Natural killer cell (primary cell): ENCODE measurements at places on chromosomes 12 and 14. TPM values are rescaled to one million over a fixed set of nuclear protein-coding genes. Genes with fewer than 3 reads are reported as not detected.

DNA sequence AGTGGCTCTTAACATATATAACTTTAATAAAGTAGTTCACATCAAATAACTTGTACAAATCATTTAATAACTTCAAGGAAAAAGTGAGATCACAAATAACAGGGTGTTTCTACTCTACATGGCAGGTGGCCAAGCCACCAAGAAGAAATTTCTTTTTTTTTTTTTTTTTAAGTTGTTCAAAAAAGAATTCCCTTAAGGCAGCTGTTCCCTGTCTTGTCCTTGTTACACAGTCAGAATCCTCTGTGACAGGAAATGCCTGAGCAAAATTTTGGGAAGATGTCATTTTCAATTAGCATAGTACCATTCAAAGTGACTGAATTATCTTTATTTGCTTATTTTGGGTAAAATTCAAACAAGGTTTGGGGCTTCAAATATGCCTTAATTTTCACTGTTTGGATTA lies 79.4 kb downstream of the LIN7A start:
- no peak for DNase-seq
- H3K4me3 ChIP-seq, result no peak overlapping the region
- H3K27me3 ChIP-seq, result no peaks in the 10 kb centered on the region

SRRM4 gene
- total RNA-seq, result not detected

GRCh38 chr14:61811882-61812346 lies 49.7 kb downstream of the SNAPC1 start:
- H3K4me1 ChIP-seq, result peaks cover 3% of the 10 kb centered on the region
- no peak for DNase-seq
- H3K27me3 ChIP-seq, result peaks cover 21% of the 10 kb centered on the region
- H3K36me3 ChIP-seq, result no peaks in the 10 kb centered on the region
- H3K27ac ChIP-seq, result no peak overlapping the region
- no peak overlapping the region for H3K4me3 ChIP-seq

TMEM30B gene
- total RNA-seq, result 1.4 TPM

GRCh38 chr14:65599375-65599774 lies 186.8 kb downstream of the FUT8 start:
- no peaks in the 10 kb centered on the region for H3K27me3 ChIP-seq
- H3K4me3 ChIP-seq, result no peak overlapping the region
- no peaks in the 10 kb centered on the region for H3K4me1 ChIP-seq
- no peak for DNase-seq
- H3K36me3 ChIP-seq, result no peaks in the 10 kb centered on the region
- no peak overlapping the region for H3K27ac ChIP-seq

DNA sequence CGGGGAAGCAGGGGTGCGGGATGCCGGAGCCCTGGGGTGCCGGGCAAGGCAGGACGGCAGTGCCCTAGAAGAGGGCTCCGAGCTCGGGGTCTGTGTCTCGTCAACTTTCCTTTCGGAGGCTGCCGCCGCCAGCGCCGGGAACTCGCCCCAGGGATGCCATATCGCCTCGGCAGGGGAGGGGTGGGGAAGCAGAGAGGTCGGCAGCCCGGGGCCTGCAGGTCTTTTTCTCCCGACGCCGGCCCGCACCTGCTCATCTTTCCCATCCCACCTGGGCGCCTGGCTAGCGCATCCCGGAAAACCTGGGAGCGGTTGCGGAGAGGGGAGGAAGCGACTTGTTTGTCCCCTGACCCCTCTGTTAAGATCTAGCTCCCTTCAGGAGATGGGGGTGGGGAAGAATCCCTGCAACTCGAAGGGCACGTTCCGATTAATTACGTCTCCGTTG lies 547 bp downstream of the CNTN1 start:
- H3K27ac ChIP-seq, result no peak overlapping the region
- no peaks in the 10 kb centered on the region for H3K36me3 ChIP-seq
- H3K4me3 ChIP-seq, result no peak overlapping the region
- peaks cover 4% of the 10 kb centered on the region for H3K4me1 ChIP-seq

DNA sequence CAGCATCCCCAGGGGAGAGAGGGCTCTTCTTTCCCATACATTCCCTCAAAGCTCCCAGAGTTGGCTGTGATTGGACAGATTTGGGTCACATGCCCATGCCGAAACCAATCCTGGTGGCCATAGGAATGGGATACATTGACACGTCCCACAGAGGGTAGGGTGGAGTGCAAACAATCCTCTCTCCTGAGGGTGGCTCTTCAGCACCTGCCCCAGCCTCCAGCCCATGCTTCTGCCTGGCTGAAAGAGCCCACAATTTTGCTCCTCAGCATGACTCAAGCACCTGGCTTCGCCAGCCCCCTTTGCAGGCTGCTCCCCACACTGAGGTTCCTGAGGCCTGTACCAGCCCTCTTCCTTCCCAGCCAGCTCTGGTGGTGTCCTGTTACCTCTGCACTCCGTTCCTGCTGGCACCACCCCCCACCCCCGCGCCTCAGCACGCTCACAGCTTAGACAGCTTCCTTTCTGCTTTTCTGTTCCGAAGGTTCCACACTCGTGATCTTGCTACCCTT lies 71.7 kb downstream of the CCDC92 start:
- H3K4me1 ChIP-seq, result no peaks in the 10 kb centered on the region
- no peaks in the 10 kb centered on the region for H3K36me3 ChIP-seq
- H3K27me3 ChIP-seq, result no peaks in the 10 kb centered on the region
- H3K27ac ChIP-seq, result no peak overlapping the region
- no peak overlapping the region for H3K4me3 ChIP-seq
- DNase-seq, result no peak

DNA sequence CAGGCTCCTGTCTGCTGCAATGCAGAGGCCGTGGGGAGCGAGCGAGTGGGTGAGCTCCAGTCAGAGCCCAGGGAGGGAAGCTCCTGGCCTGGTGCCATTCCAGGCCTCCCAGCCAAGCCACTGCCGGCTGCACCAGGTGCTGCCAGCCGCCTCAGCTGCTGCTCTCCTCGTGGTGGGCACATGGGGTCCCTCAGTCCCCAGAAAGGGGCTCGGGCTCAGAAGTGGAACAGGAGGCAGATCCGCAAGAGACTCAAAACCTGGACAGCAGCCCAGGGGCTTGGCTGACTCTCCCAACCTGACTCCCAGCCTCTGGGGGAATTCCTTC lies 2.4 kb downstream of the ABCB9 start:
- no peaks in the 10 kb centered on the region for H3K36me3 ChIP-seq
- H3K4me1 ChIP-seq, result peaks cover 16% of the 10 kb centered on the region
- no peak overlapping the region for H3K27ac ChIP-seq
- no peak overlapping the region for H3K4me3 ChIP-seq
- no peak for DNase-seq
- no peaks in the 10 kb centered on the region for H3K27me3 ChIP-seq

- H3K4me1 ChIP-seq, result peaks cover 64% of the 10 kb centered on the region
- no peaks in the 10 kb centered on the region for H3K27me3 ChIP-seq
- peak overlapping the region; percentile 52 for H3K27ac ChIP-seq
Measured at GRCh38 chr12:101823039-101823438, 7.7 kb downstream of the GNPTAB start.

LMO3 gene
- not detected for total RNA-seq

GRCh38 chr12:94074980-94075629 lies 73.3 kb upstream of the PLXNC1 start:
- no peak for DNase-seq
- no peak overlapping the region for H3K27ac ChIP-seq
- H3K4me3 ChIP-seq, result no peak overlapping the region
- no peaks in the 10 kb centered on the region for H3K36me3 ChIP-seq
- no peaks in the 10 kb centered on the region for H3K27me3 ChIP-seq
- H3K4me1 ChIP-seq, result no peaks in the 10 kb centered on the region

DNA sequence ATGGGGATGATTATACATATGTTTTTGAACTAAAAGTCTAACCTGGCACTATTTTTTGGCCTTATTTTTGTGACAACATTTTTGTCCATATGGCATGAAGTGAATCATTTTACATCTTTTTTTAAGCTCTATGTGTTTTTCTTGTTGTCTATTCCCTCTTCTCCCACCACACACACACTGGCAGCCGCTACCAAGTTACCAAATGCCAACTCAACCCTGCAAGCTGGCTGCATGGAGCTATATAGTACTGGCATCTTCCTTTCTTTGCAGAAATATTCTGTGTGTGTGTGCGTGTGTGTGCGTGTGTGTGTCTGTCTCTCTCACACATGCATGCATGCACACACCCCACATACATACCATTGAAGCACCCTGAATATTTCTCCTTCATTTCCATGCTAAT lies 278.9 kb upstream of the SOX5 start:
- H3K36me3 ChIP-seq, result no peaks in the 10 kb centered on the region
- no peaks in the 10 kb centered on the region for H3K27me3 ChIP-seq
- no peaks in the 10 kb centered on the region for H3K4me1 ChIP-seq
- no peak overlapping the region for H3K27ac ChIP-seq
- no peak overlapping the region for H3K4me3 ChIP-seq
- no peak for DNase-seq

GRCh38 chr12:117968151-117968789 lies 520 bp downstream of the KSR2 start:
- no peak for DNase-seq
- H3K4me3 ChIP-seq, result no peak overlapping the region
- no peaks in the 10 kb centered on the region for H3K4me1 ChIP-seq
- peaks cover 9% of the 10 kb centered on the region for H3K27me3 ChIP-seq

- no peak overlapping the region for H3K27ac ChIP-seq
- no peaks in the 10 kb centered on the region for H3K36me3 ChIP-seq
- no peak overlapping the region for H3K4me3 ChIP-seq
- no peaks in the 10 kb centered on the region for H3K27me3 ChIP-seq
- H3K4me1 ChIP-seq, result peaks cover 8% of the 10 kb centered on the region
- no peak for DNase-seq
Measured at GRCh38 chr12:110744601-110745264, 2.0 kb upstream of the PPP1CC start.

DNA sequence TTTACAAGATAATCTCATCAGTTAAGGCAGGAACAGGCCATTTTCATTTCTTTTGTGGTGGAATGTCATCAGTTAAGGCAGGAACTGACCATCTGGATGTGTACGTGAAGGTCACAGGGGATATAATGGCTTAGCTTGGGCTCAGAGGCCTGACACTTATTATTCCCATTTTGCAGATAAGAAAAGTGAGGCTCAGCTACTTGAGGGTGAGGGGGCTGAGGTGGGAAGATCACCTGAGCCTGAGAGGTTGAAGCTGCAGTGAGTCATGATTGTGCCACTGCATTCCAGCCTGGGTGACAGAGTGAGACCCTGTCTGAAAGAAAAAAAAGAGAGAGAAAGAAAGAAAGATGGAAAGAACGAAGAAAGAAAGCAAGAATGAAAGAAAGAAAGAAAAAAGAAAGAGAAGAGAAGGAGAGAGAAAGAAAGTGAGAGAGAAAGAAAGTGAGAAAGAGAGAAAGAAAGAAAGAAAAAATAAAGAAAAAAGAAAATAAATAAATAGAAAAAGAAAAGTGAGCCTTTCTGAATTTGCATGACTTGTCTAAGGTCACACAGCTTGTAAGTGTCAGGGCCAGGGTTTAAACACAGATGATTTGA lies 142.0 kb downstream of the TMEM30B start:
- H3K36me3 ChIP-seq, result no peaks in the 10 kb centered on the region
- DNase-seq, result no peak
- H3K4me1 ChIP-seq, result no peaks in the 10 kb centered on the region
- no peak overlapping the region for H3K27ac ChIP-seq
- H3K4me3 ChIP-seq, result no peak overlapping the region
- no peaks in the 10 kb centered on the region for H3K27me3 ChIP-seq

GRCh38 chr14:39218171-39218769 lies 15.4 kb upstream of the MIA2 start:
- no peaks in the 10 kb centered on the region for H3K36me3 ChIP-seq
- no peak overlapping the region for H3K27ac ChIP-seq
- H3K4me1 ChIP-seq, result no peaks in the 10 kb centered on the region

DNA sequence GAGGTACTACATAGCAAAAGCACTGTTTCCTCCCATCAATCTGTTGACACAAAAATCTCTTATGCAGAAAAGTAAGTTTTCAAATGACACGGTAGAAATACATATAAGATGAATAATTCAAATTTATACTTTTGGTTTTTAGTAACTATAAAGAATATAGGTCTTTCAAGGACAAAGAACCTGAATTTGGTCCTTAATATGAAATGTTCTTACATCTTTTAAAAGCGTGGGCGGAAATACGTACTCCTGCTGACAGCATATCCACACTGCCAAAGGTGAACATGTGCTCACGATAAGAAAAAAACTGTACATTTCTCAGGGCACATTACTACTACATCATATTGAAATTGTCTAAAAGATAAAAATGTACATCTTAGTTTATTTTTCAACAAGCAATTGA lies 127.6 kb downstream of the FOXN3 start:
- no peak for DNase-seq
- no peaks in the 10 kb centered on the region for H3K27me3 ChIP-seq
- H3K36me3 ChIP-seq, result peaks cover 6% of the 10 kb centered on the region
- H3K4me3 ChIP-seq, result no peak overlapping the region
- H3K27ac ChIP-seq, result no peak overlapping the region

KCNC2 gene
- not detected for total RNA-seq

PRB2 gene
- not detected for total RNA-seq
